Left hindlimb (tissue), 1 donor: ENCODE measurements at places on chromosomes 1 and 21.

DNA sequence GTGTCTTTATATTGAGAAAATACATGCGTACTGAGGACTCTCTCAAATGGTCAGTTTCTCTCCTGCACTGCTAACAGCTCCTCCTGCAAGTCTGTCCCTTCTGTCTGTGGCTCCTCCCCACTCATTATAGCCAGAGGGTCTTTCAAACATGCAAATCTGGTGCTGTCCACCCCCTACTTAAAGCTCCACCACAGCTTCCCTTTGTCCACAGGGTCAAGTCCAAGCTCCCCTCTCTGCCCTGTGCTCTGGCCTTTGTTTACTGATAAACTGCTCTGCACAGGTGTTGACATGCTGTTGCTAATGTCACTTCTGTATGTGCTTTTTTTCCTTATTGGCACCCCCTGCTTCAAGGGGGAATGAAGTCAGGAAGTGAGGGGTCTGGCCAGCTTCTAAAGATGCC lies 47.7 kb upstream of the GPR37L1 start:
- no peak for DNase-seq

GRCh38 chr1:229508823-229509337 lies 739 bp upstream of the NUP133 start:
- no peak for DNase-seq

- no peak for DNase-seq
These were observed 19.8 kb downstream of the MYOG start for GRCh38 chr1:203065986-203066385.

DNA sequence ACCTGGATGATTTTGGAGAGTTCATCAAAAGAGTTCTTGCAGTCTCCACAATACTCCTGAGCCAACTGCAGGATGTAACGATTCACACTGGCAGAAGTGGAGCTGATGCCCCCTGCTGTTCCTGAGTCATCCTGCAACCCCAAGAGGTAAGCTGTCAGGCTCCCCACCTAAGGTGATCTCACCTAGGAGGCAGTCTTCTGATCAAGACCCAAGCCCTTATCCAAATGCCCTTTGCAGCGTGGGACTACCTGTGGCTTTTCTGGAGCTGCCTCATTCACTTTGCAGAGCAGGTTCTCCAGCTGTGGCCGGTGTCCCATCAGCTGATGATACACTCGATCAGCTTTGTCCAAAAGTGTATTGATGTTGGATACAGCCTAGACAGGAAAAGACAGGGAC lies 96.4 kb downstream of the UBR4 start:
- no peak for DNase-seq

DNA sequence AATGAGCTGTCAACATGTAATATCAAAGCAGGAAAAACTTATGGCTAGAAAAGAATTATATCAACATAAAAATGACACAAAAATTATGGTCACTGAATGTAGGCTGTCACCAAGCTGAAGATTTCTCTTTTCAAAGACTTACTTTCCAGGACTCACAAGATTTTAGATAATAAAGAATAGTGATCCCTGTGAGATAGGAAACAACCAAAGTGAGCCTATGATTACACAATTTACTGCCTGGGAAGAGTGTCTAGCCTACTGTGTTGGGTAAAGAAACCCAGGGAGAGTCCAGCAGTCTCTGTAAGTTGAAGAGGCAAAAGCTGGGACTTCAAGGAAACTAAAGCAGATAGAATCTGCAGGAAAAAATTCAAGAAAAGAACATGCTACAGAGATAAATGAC lies 20.2 kb upstream of the RGS1 start:
- DNase-seq, result no peak

- DNase-seq, result no peak
These were observed 991 bp downstream of the ANKRD35 start for GRCh38 chr1:145884675-145885074.

DNA sequence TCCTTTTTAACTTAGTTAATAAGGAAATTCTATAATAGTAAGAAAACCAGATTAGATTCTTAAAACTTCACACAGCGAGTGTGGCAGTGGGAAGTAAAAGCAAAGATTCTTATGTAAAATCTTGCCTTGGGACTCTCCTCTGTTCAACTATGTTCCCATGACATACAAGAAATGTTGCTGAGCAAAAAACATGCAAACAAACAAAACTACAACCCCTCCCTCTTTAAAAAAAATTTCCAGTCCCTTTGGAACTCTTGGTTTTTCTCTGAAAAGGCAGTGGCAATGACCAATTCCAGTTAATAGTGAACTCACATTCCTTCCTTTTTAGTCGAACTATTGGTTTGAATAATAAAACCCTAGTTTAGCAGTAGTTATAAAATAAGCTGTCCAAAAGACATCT lies 453.1 kb upstream of the ZRANB2 start:
- DNase-seq, result no peak

GRCh38 chr21:42790520-42791065 lies 88.7 kb downstream of the WDR4 start:
- no peak for DNase-seq

GRCh38 chr1:216788671-216789070 lies 65.4 kb upstream of the ESRRG start:
- no peak for DNase-seq
